Activated naive CD4-positive, alpha-beta T cell treated with anti-CD3 and anti-CD28 coated beads, Interleukin-2, amount 50 U/mL, for 72 hours (primary cell): ENCODE measurements at places on chromosomes 5 and 9. TPM values are rescaled to one million over a fixed set of nuclear protein-coding genes. Genes with fewer than 3 reads are reported as not detected.

TTC16 gene
- 0.62 TPM for total RNA-seq

PCDHGB7 gene
- not detected for total RNA-seq

ASS1 gene
- 0.91 TPM for total RNA-seq

ZNF608 gene
- not detected for total RNA-seq

NFIB gene
- not detected for total RNA-seq

DNA sequence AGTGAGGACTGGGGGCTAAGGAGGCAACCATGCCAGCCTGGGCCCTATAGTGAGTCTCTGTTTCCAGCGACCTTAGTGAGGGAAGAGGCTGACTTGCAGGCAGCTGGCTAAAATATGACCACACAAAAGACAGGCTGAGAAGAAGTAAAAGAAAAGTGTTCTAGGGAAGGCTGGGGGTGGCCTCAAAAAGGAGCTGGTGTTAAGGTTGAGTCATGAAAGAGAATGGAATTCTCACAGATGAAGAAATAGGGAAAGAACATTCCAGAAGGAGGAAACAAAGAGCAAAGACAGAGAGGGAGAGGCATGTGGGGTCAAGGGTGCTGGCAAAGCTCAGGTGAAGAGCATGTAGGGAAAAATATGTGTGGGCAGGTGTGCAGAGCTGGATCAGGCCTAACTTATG lies 302.7 kb upstream of the RFX3 start:
- DNase-seq, result no peak

- no peak for DNase-seq
Observed at GRCh38 chr5:72478276-72478675, 28.9 kb downstream of the ZNF366 start.

GRCh38 chr5:68884144-68884754 lies 209.6 kb upstream of the SLC30A5 start:
- DNase-seq, result no peak

- no peak for DNase-seq
Observed at GRCh38 chr9:77907585-77907984, 124.0 kb downstream of the GNAQ start.

- DNase-seq, result no peak
Observed at GRCh38 chr5:136166909-136167308, 26.1 kb downstream of the SMIM32 start.

- DNase-seq, result no peak
Observed at GRCh38 chr5:134825212-134825611, 20.6 kb upstream of the C5orf24 start.

DNA sequence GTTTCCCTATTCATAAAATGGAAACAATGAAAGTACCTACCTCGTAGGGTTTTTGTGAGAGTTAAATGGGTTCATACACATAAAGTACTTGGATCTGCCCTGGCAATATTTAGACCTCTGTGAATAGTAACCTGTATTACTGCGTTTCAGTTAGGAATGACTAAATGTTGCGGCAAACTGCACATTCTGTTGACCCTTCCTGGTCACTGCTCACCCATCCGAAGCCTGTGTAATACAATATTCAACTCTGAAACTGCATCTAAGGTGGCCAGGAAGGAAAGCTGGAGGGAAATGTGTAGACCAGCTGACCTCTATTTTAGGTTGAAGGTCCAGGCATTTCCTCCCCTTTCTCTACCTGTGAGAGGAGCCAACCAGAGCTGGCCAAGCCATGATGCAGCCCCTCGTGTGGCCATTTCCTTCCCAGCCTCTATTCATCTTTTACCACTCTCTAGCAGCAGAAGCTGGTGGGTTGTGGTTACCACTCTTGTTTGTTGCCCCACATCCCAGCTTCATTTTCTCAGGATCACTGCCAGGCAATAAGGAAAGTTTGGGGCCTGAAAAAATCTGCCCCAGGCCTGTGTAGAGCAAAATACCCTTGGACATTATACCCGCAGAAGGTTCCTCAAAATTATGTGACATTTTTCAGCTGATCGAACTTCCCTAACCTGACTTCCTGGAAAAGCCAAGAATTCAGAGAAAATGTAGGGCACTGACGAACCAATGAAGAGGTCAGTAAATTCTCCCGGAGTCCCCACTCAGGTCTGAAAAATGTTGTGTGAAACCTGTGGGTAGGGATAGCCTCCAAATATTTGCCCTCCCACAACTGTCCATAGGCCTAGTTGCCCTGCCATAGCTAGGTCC lies 20.5 kb upstream of the PDCD1LG2 start:
- no peak for DNase-seq

- no peak for DNase-seq
Observed at GRCh38 chr9:27379311-27380251, 82.6 kb upstream of the EQTN start.

DNA sequence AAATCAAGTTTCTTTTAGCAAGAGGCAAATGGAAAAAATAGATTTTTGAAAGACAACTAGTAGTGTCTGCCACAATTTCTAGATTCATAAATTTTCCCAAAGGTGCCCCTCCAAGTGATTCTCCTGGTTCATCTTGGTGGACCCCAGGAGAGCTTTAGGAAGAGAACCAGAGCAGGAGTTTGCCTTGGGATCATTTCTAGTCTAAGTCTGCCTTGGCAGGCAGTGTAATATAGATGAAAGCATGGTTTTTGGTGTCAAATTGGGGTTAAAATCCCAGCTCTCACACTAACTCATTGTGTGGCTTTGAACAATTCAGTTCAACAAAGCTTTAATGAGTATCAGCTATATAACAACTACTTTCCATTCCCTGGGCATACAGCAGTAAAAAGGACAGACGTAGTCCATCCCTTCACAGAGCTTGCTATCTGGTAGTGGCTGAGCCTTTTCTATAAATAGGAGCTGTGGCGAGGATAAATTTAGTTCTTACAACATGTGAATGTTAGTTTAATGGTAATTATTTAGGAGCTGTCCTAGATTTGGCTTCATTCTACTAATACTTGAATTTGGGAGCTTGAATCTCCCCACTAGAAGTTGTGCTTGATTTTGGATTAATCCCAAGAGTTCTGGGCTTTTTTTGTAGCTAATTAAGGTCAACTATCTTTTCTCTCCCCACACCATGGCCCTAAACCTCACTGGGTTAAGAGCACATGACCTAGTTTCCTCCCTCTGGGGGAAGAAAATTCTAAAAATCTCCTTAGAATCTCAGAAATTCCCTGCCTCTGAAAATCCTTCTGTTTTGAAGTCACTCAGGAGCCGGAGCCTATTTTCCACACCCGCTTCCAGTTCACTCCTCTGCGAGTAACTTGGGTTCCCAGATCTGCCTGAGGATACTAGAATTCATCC lies 197.8 kb downstream of the PCSK1 start:
- DNase-seq, result no peak

DNA sequence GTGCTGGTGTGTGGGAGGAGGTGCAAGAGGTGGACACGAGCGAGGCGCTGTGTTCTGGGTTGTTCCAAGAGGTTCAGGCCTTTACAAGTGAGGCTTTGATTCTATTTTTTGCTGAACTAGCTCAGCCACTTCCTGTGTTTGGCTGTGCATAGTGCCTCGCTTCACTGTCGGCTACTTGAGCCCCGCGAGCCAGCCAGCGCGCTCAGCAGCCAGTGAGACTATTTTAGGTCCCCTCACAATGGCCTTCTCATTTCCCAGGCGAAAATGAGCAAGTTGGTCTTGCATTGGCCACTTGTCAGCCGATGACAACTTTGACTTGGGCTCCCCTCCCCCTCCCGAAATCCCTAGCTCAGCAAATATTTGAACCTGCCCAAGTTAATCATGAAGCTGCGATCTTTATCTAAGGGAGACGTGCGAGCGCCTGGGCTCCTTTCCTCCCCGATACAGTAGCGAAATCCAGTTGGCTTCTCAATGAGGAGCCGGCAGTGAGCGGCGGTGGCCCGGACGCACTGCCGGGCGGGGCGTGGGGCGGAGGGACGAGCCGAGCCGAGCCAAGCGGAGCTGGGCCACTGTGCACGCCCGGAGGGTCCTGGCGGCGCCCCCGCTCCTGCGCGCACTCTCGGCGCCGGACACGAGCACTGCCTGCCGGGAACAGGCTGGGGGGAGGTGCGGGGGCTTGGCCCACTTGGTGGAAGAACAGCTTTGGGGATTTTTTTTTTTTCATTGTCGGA lies 72.6 kb downstream of the PIK3R1 start:
- peak; percentile 61 for DNase-seq

DNA sequence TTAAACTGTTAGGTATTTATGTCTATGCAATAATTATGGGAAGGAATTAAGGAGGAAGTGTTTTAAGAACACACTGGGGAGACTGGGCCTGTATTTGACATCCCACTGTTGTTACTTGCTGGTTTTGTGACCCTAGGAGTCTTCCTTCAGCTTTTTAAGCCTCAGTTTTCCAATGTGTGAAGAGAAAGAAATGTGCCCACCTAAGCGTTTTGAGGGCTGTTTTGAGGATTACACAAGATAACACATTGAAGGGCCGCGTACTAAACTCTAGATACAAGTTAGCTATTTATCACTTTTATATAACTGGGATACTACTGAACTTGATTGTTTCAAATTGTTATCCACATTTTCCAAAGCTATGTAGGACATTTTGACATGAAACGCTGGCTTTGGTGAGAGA lies 72.5 kb downstream of the NPR3 start:
- DNase-seq, result no peak

GRCh38 chr5:25713259-25713658 lies 1068.5 kb upstream of the CDH10 start:
- no peak for DNase-seq

DNA sequence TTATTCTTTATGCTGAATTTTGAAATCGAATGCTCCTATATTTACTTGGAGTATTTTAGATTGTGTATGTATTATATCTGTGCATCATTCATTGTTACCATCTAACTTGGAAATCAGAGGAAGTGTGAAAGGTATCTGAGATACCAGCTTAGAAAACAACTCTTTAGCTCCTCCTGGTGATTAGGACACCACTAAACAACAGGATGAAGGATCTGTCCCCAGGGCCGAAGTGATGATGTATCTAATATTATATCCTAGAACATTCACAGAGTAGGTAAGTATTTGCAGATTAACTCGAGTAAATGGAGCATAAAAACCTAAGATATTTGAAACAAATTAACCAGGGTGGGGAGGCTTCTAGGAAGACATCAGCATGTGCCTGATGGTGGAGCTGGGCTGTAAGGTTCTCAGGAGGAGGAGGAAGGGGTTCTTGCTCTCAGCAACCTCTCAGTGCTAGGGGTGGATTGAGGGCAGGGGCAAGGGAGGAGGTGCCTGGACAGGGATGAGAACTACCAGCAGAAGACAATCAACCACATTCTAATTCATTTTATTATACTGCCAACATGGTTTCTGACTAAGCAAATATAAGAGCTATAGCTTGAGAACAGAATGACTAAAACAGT lies 2.6 kb upstream of the NFIL3 start:
- DNase-seq, result no peak

DNA sequence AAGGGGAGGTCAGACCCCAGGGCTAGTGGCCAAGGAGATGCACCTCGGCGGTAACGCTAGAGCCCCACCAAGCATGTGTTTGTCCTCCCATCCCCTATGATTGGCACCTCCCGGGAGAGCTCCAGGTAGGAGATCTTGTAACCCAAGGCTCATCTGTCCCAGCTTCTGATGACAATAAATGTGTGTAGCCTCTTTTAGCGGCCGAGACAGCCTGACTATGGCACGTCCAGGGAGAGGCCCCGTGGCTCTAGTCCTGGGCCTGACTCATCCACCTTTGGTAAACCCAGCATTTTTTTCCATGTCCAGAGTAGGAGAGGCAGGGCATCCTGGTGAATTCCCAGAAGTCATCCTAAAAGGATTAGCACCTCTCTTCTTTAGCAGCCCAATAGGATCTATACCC lies 39.2 kb downstream of the IRF1 start:
- DNase-seq, result no peak
